ENCODE measurements at places on chromosomes 7 and 10. TPM values are rescaled to one million over a fixed set of nuclear protein-coding genes. Genes with fewer than 3 reads are reported as not detected.

CLDN3 gene
- polyA plus RNA-seq: 110 TPM

GSTO2 gene
- 21.9 TPM for polyA plus RNA-seq

ACTL6B gene
- 7.7 TPM for polyA plus RNA-seq

EPDR1 gene
- 2.4 TPM for polyA plus RNA-seq

LRRC61 gene
- polyA plus RNA-seq: 11.2 TPM

FXYD4 gene
- 0.28 TPM for polyA plus RNA-seq

ANKRD7 gene
- 0.42 TPM for polyA plus RNA-seq

CPA2 gene
- 4,591 TPM for polyA plus RNA-seq

CRPPA gene
- 0.53 TPM for polyA plus RNA-seq

TES gene
- 17.3 TPM for polyA plus RNA-seq

DDX50 gene
- 18.2 TPM for polyA plus RNA-seq

FAM25A gene
- polyA plus RNA-seq: 1.0 TPM

SLC18A3 gene
- not detected for polyA plus RNA-seq

FGFR2 gene
- 64.0 TPM for polyA plus RNA-seq

CPED1 gene
- 0.57 TPM for polyA plus RNA-seq

ZNF804B gene
- 0.14 TPM for polyA plus RNA-seq

STRIP2 gene
- polyA plus RNA-seq: 0.38 TPM

SLC26A4 gene
- polyA plus RNA-seq: 2.0 TPM

SLC26A5 gene
- 0.19 TPM for polyA plus RNA-seq

CACNA2D1 gene
- 0.80 TPM for polyA plus RNA-seq

PRR15 gene
- polyA plus RNA-seq: 1.5 TPM

NACAD gene
- polyA plus RNA-seq: 3.5 TPM
